Endothelial cell of umbilical vein (primary cell): ENCODE measurements at places on chromosomes 3 and 15.

DNA sequence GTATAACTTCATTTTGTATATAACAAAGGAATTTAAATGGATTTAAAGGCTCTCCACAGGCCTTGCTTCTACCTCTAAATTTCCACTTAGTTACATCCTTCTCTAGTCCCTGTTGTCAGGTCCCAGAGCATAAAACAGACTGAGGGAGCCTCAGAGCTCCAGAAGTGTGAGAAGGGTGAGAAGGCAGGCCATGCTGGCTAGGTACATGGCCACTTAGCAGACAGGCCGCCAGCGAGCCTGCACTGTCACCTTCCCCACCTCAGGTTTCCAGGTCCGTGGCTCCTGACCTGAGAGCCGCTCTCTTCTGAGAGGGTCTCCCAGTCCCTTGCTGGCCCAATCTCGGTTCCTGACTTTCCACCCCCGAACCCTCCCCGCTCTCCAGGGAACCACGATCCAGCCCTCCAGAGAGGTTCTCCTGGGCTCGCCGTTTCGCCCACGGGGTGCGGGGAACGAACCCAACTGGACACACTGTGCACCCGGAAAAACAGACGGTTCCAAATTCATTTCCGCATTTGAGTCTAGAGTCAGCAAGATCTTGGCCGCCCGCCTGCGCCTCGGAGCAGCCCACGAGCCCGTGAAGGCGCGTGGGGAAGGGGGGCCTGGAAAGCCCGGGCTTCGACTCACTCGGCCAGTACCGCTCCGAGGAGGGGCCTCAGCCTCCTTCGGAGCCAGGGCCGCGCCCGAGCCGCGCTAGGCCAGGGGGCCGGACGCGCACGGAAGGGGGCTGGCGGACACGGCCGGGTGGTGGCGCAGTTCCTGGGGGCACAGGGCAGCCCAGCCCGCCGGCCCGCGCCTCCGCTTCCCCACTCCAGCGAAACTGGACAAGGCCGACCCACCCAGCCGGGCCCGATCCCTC is 16.7 kb upstream of the SOX2 start:
- no peaks in the 10 kb centered on the region for H3K36me3 ChIP-seq
- H3K4me1 ChIP-seq: peaks cover 21% of the 10 kb centered on the region
- peak; percentile 66 for DNase-seq

DNA sequence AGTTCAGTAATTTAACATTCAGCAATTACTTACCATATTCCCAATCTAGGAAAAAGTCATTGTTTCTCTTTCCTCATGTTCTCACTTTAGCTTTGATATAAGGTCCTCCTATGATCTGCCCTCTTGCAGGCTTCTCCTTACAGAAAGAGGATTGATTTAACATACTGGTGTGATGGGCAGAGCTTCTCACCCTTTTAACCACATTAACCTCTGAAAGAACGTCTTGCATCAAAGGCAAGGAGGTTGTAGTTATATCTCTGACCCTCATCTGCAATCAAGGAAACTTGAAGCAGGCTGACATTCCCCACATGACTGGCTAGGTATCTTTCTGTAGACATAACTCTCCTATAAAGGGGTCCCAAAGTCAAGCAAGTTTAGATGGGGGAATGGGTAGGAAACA is 39.5 kb downstream of the BTLA start:
- H3K4me3 ChIP-seq: no peak overlapping the region
- no peaks in the 10 kb centered on the region for H3K4me1 ChIP-seq
- DNase-seq: no peak

DNA sequence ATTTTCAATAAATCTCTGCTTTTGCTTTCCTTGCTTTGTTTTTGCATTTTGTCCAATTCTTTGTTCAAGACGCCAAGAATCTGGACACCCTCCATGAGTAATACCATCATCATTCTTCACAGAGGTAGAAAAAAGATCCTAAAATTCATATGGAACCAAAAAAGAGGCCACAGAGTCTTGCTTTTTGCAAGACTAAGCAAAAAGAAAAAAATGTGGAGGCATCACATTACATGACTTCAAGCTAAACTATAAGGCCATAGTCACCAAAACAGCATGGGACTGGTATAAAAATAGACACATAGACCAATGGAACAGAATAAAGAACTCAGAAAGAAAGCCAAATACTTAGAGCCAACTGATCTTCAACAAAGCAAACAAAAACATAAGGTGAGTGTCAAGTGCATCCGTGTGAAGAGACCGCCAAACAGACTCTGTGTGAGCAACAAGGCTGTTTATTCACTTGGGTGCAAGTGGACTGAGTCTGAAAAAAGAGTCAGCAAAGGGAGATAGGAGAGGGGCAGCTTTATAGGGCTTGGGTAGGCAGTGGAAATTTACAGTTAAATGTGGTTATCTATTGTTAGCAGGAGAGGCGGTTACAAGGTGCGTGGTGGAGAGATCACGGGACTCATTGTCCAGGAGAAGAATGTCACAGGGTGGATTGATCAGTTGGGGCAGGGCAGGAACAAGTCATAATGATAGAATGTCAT is 10.9 kb downstream of the STRIT1 start:
- no peak overlapping the region for H3K27ac ChIP-seq
- no peaks in the 10 kb centered on the region for H3K36me3 ChIP-seq
- no peak for DNase-seq
- H3K4me1 ChIP-seq: no peaks in the 10 kb centered on the region

DNA sequence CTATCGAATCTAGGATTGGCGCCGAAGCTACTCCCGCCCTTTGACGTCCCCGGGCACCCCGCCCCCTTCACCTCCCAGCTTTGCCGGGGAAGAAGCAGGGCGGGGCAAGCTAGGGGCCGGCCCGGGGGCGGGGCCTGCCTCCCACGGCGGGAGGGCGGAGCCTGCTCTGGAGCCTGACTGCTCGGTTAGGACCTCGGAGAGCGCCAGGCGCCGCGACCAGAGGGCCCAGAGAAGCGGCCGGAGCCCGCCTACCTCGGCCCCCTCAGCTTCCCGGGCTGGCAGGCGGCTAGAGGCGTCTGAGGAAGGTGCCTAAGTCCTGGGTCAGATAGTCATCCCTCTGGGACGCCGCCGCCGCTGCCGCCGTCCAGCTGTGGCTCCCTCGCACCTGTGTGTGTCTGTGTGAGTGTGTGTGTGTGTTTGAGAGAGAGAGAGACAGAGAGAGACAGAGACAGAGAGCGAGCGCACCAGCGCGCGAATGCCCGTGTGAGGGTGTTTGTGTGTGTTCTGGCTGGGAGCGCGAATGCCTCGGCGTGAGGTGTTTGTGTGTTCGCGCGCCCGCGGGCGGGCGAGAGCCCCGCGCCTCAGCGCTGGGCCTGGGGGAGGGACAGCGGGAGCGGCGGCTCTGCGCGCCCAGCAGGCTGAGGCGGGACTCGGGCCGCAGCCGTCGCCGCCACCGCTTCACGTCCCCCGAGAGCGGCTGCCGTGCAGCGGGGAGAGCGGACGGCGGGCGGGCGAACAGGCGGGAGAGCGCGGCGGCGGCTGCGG is at the start of gene STXBP5L:
TSS of gene STXBP5L (plus strand) at position 176 of the 765 bp plus-strand sequence. CDS start 1,374 bp downstream, outside the sequence.
- H3K36me3 ChIP-seq: no peaks in the 10 kb centered on the region
- peak within 1 kb of the TSS; percentile 26 for H3K4me3 ChIP-seq
- peaks cover 15% of the 10 kb centered on the region for H3K27me3 ChIP-seq
- peak; percentile 83 for DNase-seq
- H3K4me1 ChIP-seq: peaks cover 9% of the 10 kb centered on the region

- H3K36me3 ChIP-seq: no peaks in the 10 kb centered on the region
- no peak overlapping the region for H3K4me3 ChIP-seq
- no peak overlapping the region for H3K27ac ChIP-seq
- no peak for DNase-seq
- H3K4me1 ChIP-seq: peaks cover 9% of the 10 kb centered on the region
Observed at GRCh38 chr15:31551323-31551722, 224.7 kb downstream of the KLF13 start.

GRCh38 chr3:71862371-71863140 is 77.6 kb upstream of the PROK2 start:
- H3K36me3 ChIP-seq: no peaks in the 10 kb centered on the region
- DNase-seq: no peak

DNA sequence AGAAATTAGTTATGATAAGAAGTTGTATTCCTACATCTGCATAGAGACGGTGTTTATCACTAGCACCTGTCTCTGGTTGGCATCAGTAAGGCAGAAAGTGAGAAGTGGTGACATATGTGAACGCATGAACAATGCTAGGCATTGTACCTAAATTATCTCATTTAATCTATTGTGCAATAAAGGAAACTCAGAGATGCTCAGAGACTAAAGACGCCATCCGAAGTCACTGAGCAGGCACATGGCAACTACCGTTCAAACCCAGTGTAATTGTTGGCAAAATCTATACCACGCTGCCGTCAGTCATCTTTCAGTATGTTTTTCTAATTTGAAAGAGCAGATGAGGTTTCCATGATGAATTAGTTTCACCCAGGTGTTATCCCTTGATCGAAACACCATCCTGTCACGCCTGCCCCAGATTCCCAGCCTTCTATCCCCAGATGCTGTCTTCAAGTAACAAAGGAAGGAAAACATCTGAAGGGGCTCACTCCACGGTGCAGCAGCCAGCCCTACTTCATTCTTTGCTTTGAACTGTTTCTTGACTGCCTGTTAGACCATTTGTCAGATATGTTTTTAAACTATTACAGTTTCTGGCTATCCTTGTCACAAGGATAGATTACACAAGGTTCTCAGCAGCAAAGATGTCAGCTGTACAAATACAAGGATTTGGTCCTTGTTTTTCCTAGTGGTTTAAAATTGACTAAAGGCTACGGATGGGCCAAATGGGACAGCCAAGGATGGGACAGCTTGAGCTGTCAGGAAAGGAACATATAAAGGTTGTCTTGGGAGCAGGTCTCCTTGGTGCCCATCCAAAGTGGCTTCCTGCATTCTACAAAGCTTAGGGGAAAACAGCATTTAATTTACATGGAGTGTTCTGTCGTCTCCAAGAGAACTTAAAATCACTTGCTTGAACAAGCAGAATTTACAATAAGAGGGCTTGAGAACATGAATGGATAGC is 99.1 kb downstream of the TMEM108 start:
- DNase-seq: no peak
- no peak overlapping the region for H3K27ac ChIP-seq
- H3K4me1 ChIP-seq: no peaks in the 10 kb centered on the region
- no peaks in the 10 kb centered on the region for H3K36me3 ChIP-seq
- H3K4me3 ChIP-seq: no peak overlapping the region

DNA sequence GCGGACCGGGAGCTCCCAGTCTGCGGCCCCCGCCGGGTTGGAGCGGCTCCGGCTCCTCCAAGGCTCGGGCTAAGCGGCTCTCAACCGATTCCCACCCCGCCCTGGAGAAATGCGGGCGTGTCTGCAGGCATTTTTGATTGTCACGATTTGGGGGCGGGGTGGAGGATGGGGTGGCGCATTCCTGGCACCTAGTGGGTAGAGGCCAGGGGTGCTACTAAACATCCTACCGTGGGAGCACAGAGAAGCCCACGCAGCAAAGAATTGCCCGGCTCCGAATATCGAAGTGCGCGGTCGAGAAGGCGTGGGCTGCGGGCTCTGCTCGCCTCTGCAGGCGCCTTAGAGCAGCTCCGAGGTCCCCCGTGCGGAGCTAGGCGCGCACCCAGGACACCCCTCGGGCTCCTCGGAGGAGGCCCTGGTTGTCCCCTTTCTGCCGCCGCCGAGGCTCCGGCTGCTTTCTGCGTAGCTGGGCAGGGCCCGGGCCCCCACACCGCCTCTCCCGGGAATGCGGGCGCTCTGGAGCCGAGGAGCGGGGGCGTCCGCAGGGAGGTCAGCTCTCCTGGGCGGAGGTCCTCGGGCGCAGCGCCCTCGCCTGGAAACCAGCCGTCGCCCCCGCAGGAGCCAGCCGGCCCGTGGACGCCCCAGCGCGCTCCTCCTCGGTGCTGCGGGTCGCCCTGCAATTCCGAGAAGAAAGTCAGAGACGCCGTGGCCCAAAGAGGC is 16.5 kb upstream of the LAMP3 start:
- H3K4me3 ChIP-seq: peak overlapping the region; percentile 38
- H3K4me1 ChIP-seq: peaks cover 5% of the 10 kb centered on the region
- no peaks in the 10 kb centered on the region for H3K36me3 ChIP-seq
- peak overlapping the region; percentile 7 for H3K27ac ChIP-seq
- H3K27me3 ChIP-seq: peaks cover 8% of the 10 kb centered on the region

DNA sequence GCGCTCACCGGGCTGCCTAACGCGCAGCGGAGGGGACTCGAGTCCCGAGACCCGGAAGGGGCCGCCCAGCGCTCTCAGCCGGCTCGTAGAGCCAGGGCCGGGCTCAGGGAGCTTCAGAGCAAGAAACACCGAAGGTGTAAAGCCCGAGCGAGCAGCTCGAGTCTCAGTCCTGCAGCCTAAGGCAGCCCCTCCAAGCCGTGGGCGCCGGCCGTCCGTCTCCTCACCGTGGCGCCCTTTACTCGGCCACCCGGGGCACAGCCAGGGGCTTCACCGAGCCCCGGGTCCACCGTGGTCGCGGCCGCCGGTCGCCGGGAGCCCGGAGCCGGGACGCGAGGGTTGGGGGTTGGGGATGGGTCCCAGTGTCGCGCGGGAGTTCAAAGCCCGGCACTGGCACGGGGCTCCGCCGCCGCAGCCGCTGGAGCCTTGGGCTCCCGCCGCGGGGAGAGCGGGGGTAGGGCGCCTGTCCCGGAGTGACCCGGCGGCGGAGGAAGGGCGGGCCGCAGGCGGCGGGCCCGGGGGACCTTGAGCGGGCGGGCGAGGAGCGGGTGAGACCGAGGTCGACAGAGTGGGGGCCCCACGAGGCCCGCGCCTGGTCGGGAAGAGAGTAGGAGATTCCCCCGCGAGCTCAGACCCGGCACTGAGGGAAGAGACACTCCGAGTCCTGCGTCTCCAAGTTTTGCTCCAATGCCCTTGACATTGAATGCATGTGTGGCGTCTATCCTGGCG is 26.9 kb upstream of the THRB start:
- H3K4me1 ChIP-seq: peaks cover 9% of the 10 kb centered on the region
- H3K36me3 ChIP-seq: no peaks in the 10 kb centered on the region
- H3K27ac ChIP-seq: no peak overlapping the region
- peak overlapping the region; percentile 56 for H3K4me3 ChIP-seq
- peaks cover 6% of the 10 kb centered on the region for H3K27me3 ChIP-seq

DNA sequence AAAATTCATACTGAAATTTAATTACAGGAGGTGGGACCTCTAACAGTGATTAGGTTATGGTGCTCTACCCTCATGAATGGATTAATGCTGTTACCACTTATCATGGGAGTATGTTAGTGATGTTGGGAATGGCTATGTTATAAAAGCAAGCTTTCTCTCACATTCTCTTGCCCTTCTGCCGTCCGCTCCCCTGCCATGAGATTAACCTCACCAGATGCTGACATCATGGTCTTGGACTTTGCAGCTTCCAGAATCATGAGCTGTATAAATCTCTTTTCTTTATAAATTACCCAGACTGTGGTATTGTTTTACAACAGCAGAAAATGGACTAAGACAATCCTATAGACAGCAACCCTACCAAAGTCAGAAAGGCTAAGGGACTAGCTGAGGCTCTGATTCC is 884.8 kb downstream of the FHIT start:
- no peak overlapping the region for H3K27ac ChIP-seq
- peaks cover 6% of the 10 kb centered on the region for H3K4me1 ChIP-seq
- H3K4me3 ChIP-seq: no peak overlapping the region
- no peaks in the 10 kb centered on the region for H3K36me3 ChIP-seq
- no peaks in the 10 kb centered on the region for H3K27me3 ChIP-seq

- no peak overlapping the region for H3K4me3 ChIP-seq
- H3K4me1 ChIP-seq: peaks cover 3% of the 10 kb centered on the region
- no peak for DNase-seq
Observed at GRCh38 chr3:52890735-52891134, 6.6 kb downstream of the STIMATE start.
